Fibroblast of gingiva (primary cell): ENCODE measurements at places on chromosomes 2 and 18.
A peak's percentile ranks its signal among the peaks of the same experiment; 100 is the strongest.

DNA sequence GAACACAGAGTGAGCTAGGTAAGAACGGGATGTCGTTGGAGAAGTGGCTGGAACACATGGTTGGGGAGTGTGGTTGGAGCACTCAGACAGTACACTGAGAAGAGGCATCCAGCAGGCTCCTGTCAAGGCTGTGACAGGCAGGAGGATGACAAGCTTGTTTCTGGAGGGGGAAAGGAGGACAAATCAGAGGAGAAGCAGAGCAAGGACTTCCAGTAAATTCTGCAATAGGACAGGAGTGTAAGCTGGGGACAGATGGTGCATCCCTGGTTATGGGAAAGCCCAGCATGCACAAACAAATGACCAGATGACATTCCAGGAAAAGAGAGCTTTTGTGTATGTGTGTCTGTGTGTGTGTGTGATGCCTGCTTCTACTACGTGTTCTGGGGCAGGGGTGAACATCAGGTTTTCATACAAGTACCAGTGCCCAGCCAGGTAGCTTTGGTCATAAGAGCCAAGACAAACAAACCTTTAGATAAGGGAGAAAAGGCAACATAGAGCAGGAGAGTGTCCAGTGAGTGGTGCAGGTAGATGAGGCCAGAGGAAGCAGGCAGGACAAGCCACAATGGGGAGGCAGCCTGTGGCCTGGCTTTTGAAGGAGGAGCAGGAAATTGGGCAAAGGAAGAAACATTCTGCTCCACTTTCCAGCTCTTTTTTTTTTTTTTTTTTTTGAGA is 32.1 kb upstream of the MAPK4 start:
- DNase-seq: no peak

GRCh38 chr2:46770622-46771021 is 145.0 kb downstream of the MCFD2 start:
- DNase-seq: peak; percentile 80

GRCh38 chr18:12366784-12367183 is 10.2 kb downstream of the AFG3L2 start:
- no peak for DNase-seq

DNA sequence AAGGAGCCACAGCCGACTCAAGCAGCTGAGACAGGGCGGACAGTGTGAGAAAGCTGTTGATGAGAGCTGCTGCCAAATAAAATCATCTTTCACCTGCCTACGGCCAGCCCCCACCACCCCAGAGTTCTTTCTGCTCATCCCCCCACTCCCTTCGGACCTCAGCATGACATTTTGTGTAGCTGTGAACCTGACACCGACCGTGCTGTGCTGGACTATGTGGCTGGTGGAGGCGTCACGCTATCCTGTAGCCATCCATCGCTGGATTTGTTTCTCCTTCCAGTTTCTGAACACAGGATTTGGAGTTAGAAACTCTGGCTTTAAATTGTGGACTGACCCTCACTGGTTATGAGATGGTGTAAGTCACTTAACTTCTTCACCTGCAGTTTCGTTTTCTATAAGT is 317.3 kb downstream of the DCDC2C start:
- no peak for DNase-seq

DNA sequence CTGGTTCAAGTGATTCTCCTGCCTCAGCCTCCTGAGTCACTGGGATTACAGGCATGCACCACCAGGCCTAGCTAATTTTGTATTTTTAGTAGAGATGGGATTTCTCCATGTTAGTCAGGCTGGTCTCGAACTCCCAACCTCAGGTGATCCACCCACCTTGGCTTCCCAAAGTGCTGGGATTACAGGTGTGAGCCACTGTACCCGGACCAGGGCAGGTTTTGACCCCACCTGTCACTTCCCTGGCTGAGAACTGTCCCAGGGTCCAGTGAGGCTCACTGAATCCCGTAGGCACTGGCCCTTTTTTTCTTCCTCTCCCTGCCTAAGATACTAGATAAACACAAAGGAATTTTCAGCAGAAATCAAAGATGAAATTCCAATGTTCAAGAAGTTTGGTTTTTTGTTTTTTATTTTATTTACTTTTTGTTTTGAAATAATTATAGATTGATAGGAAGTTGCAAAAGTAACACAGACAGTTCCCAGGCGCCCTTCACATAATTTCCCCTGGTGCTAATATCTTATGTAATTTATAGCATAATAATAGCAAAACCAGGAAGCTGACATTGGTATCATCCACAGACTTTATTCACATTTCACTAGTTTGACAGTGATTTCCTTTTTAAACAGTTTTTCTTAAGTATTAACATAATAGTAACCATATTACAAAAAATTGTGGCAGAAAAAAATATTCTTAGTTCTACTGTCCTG is 52.4 kb upstream of the B3GNT7 start:
- DNase-seq: no peak

DNA sequence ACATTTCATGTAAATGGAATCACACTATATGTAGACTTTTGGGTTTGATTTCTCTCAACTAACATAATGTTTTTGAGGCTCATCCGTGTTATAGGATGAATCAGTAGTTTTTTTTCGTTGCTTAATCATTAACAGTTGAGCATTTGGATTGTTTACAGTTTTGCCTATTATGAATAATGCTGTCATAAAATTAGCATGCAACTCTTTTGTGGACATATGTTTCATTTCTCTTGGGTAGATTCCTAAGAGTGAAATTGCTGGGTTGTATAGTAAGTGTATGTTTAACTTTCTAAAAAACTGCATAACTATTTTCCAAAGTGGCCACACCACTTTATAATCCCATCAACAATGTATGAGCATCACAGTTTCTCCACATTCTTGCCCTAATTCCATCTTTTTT is 7.7 kb upstream of the RHBDD1 start:
- peak; percentile 53 for DNase-seq

DNA sequence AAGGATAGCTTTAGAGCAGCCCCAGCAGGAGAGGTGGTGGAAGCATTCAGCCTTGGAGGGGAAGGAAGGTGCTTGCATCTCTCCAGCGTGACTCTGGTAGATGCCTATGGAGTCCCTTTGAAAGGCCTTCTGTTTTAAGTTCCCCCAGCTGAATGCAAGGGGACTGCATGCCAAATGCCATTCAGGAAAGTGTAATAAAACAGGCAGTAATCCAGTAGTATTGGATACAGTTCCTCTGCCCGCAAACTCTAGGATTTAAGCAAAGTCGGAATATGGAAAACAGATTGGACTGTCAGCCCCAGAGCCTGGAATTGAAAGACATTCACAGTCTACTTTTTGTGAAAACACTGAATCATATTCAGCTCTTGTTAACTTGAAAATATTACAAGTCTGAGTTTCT is 125.2 kb upstream of the GAREM1 start:
- DNase-seq: no peak

- DNase-seq: peak; percentile 11
Observed at GRCh38 chr18:36155851-36156757, 26.4 kb downstream of the ELP2 start.

- no peak for DNase-seq
Observed at GRCh38 chr18:35747894-35748472, 166.4 kb downstream of the GALNT1 start.

GRCh38 chr2:101921319-101921952 is 70.3 kb upstream of the IL1R2 start:
- no peak for DNase-seq

DNA sequence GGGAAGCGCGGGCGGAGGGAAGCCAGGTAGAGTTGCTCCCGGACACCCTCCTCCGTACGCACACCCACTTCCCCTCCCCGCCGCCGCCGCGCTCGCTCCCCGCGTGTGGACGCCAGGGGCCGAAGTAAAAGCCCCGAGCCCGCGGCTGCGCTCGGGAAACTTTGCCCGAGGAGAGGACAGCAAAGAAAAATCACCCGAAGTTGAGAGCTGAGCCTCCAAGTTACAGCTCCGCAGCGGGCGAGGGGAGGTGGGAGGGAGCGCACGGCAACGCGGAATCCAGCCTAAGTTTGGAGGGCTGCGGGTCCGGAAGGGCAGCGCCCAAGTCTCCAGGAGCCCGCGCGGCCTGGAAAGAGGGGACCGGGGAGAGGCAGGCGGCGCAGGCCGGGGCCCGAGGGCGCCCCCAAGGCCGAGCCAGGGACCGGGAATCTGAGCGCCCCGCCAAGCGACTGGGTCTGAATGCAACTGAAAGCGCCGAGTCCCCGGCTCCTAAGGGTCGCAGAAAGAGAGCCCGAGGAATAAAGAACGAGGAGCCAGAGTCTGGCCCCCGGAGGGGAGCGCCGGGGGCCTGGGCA is 706 bp upstream of the BCL11A start:
- no peak for DNase-seq

DNA sequence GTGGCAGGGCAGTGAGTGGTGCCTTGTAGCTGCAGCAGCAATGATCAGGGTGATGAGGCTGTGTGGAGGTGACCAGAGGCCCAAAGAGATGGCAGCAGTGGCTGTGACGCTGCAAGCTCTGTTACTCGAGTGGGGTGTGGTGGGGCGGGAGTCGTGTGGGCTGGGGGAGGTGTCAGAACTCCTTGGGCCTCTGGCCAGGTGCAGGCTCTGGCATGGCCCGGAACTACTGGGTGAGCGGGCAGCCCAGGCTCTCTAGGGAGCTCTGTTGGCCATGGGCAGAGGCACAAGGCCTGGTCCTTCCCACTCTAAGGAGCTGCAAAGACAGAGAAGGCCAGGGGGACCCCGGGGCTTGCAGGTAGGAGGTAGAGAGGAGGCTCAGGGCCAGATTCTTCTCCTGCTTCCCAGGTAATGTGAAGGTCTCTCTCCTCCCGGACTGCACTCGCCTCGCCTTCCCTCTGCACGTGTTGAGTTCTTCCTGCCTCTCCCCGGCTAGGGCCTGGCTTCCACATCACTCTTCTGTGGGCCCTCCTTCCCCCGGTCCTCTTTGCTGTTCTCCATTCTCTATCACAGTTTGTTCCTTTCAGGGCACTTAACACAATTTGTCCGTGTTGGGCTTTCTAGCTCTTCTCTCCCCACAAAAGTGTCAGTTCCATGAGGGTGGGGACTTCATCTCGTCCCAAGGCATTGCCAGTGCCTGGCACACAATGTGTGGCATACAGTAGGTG is 114.8 kb downstream of the MCFD2 start:
- DNase-seq: no peak

DNA sequence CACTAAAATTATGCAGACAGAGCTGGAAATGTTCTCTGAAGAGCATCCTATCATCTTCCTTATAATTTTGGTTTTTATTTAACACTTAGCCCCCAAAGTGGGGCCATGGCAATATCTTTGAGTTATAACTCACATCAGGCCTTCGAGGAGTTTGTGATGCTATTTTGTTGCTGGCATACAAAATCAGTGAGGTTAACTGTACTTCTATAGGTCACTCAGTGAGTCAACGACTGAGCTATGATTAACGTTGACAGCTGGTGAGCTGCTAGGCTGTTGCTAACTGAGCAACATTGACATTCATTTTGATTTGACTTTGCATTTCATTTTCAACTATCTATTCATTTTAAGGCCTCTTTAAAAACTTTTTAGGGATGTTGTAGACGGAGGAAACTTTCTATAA is 50.0 kb downstream of the GPD2 start:
- DNase-seq: no peak

DNA sequence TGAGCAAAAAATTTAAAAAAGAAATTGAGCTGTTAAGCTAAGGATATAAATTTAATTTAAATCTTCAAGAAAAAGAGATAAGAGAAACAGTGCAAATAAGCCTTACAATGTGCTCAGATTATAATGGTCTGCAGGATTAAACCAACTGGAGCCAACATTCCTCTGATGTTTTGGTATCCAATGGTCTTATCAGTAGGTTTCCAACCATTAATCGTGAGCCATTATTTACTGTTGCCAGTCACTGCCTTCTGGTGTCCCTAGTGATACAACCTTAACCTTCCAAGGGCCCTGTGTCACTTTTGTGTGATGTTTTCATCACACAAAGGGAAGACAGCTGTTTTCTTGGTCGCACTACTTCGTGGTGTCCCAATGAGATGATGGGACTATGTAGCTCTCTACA is 134.5 kb upstream of the CTAGE1 start:
- no peak for DNase-seq

GRCh38 chr2:178238154-178238521 is 43.8 kb downstream of the OSBPL6 start:
- DNase-seq: no peak

- DNase-seq: no peak
Observed at GRCh38 chr2:145352484-145352883, 832.6 kb upstream of the ZEB2 start.

DNA sequence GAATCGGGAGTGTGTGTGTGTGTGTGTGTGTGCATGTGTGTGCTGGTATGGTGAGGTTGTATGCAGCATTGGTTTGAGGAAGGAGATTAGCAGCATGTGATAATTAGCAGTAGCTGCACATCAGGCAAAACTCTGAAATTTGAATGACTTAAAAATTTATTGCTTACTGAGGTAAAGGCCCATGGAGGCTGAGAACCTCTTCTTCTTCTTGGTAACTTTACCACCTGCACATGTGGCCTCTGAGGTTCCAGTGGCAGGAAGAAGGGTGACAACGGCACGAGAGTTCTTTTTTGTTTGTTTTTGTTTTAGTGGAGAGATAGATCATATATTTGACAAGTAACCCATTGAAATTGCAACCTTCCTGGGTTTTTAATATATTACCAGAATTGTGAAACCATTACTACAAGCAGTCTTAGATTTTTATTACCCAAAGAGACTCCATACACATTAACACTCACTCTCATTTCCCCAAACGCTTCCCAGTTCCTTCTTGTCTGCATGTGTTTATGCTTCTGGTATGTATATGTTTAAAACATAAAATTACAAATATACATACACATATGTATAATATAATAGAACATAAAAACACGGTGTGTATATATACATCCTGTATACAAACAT is 292.1 kb downstream of the PTGR3 start:
- DNase-seq: no peak

GRCh38 chr2:127645395-127646291 is at the start of gene GPR17:
Gene GPR17, plus strand, starts transcription at chr2:127646153. Its CDS starts 4,583 bp downstream, at chr2:127650736.
- DNase-seq: no peak

DNA sequence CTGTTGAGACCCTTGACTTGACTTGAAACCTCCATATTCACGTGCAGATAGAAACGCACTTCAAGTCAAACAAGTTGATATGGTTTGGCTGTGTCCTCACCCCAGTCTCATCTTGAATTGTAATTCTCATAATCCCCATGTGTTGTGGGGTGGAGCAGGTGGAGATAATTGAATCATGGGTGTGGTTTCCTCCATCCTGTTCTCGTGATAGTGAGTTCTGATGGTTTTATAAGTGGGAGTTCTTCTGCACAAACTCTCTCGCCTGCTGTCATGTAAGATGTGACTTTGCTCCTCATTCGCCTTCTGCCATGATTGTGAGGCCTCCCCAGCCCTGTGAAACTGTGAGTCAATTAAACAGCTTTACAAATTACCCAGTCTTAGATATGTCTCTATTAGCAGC is 21.4 kb downstream of the SLC3A1 start:
- no peak for DNase-seq

DNA sequence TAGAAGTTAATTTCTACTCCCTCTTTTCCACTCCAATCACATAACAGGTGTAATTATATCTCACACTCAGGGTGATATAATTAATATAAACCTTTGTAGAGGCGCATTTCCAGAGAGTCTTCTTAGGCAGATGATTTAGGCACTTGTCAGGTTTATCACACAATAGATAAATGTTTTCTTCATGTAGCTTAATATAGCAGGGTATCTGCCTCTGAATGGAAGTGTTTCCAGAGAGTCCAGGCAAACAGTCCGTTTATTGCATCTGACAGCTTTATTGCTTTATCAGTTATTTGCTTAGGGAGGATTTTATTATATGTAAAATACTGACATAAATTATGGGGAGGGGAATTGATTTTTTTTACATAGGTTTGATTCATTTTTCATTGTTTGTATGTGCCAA is 766.3 kb downstream of the SLC4A3 start:
- DNase-seq: no peak

- no peak for DNase-seq
Observed at GRCh38 chr2:102241616-102242305, 54.9 kb downstream of the IL1RL2 start.

- DNase-seq: peak; percentile 43
Observed at GRCh38 chr2:131046918-131047652, 46.2 kb downstream of the FAM168B start.

GRCh38 chr18:71529703-71530303 is 1014.3 kb downstream of the CBLN2 start:
- DNase-seq: peak; percentile 38
